Gastrocnemius medialis (tissue), 4 donors: ENCODE measurements at places on chromosomes 3 and 15.

- no peaks in the 10 kb centered on the region for H3K36me3 ChIP-seq
- H3K27ac ChIP-seq: no peak overlapping the region
- no peak overlapping the region for H3K4me3 ChIP-seq
- no peak for DNase-seq
- H3K27me3 ChIP-seq: no peaks in the 10 kb centered on the region
Measured at GRCh38 chr3:45075821-45076625, 49.9 kb downstream of the CLEC3B start.

DNA sequence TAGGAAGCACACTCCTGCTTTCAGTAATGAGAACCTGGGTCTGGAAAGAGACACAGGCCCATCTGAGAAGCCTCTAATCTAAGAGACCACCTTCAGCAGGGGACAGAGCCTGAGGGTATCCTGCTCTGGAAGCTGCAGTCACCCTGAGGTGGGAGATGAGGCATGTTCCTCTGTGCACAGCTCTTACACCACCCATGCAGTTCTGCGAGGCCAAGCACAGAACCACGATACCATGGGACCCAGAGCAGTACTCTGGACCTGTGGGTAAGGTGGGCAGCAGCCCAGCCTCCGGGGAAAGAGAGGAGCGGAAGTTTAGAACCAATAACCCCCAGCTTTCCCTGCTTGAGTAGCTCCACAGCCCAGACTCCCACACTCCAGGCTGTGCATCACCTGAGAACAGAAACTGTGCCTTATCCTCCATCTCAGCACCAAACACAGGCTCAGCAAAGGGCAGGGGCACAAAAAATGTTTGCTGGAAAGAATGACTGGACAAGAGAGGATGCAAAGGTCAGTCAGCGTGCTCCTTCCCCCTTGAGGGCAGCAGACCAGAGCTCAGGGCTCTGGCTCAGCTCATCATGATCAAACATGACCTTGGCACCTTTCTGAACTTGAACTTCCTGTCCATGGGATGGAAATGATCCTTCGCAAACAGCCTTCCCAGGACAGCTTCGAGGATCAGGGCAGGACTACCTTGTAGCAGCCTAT is 43.1 kb downstream of the RBPMS2 start:
- H3K27ac ChIP-seq: no peak overlapping the region
- no peak for DNase-seq
- H3K27me3 ChIP-seq: no peaks in the 10 kb centered on the region
- no peak overlapping the region for H3K4me3 ChIP-seq

DNA sequence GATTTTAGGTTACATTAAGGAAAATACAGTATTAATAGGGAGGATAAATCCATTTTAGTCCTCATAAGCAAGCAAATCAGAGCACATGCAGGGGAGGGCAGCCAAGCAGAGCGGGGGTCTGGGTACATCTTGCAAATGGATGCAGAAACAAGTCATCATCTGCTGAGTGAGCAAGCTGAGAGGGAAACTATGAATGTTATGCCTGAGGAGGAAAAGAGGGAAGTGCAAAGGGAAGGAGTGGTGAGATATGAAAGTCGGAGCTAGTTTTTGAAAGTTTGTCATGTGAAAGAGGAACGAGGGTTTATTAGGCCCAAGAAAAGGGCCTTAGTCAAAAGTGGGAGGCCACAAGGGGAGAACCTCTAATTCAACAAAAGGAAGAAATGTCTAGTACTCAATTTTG is 15.4 kb downstream of the PTX3 start:
- no peaks in the 10 kb centered on the region for H3K4me1 ChIP-seq
- no peak overlapping the region for H3K4me3 ChIP-seq
- no peaks in the 10 kb centered on the region for H3K36me3 ChIP-seq

DNA sequence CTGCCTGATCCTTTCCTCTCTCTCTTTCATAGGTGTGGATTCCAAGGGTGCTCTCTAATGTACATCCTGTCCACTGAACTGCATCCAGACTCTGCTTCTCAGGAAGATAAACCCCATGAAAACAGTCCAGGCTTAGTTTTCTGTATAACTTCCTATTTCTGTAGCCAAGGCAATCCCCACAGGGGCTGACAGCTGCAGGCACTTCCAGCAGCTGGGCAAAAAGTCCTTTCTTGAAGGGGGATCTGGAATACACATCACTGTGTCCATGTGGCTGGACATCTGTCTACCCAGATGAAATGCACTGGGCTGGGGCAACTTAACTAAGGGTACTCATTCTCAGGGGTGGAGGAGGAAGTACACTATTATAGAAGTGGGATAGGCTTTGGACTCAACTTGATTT is 72.2 kb downstream of the NR1D2 start:
- H3K4me1 ChIP-seq: no peaks in the 10 kb centered on the region
- no peaks in the 10 kb centered on the region for H3K36me3 ChIP-seq
- no peaks in the 10 kb centered on the region for H3K27me3 ChIP-seq
- H3K27ac ChIP-seq: no peak overlapping the region

GRCh38 chr15:78211189-78211921 is 23.0 kb downstream of the ACSBG1 start:
- no peak overlapping the region for H3K4me3 ChIP-seq
- no peaks in the 10 kb centered on the region for H3K36me3 ChIP-seq
- DNase-seq: no peak
- H3K27ac ChIP-seq: peak overlapping the region; percentile 75
- H3K4me1 ChIP-seq: peaks cover 76% of the 10 kb centered on the region

GRCh38 chr15:28943146-28943545 is 57.4 kb downstream of the APBA2 start:
- H3K4me3 ChIP-seq: no peak overlapping the region
- H3K36me3 ChIP-seq: no peaks in the 10 kb centered on the region
- no peak overlapping the region for H3K27ac ChIP-seq

GRCh38 chr15:93121107-93121506 is 32.1 kb upstream of the RGMA start:
- H3K27ac ChIP-seq: no peak overlapping the region
- no peaks in the 10 kb centered on the region for H3K36me3 ChIP-seq
- H3K4me1 ChIP-seq: no peaks in the 10 kb centered on the region
- no peaks in the 10 kb centered on the region for H3K27me3 ChIP-seq
- H3K4me3 ChIP-seq: no peak overlapping the region
- no peak for DNase-seq

GRCh38 chr3:2921903-2922302 is 188.3 kb downstream of the IL5RA start:
- no peak for DNase-seq
- H3K36me3 ChIP-seq: no peaks in the 10 kb centered on the region
- H3K4me1 ChIP-seq: no peaks in the 10 kb centered on the region
- no peaks in the 10 kb centered on the region for H3K27me3 ChIP-seq
- no peak overlapping the region for H3K4me3 ChIP-seq

DNA sequence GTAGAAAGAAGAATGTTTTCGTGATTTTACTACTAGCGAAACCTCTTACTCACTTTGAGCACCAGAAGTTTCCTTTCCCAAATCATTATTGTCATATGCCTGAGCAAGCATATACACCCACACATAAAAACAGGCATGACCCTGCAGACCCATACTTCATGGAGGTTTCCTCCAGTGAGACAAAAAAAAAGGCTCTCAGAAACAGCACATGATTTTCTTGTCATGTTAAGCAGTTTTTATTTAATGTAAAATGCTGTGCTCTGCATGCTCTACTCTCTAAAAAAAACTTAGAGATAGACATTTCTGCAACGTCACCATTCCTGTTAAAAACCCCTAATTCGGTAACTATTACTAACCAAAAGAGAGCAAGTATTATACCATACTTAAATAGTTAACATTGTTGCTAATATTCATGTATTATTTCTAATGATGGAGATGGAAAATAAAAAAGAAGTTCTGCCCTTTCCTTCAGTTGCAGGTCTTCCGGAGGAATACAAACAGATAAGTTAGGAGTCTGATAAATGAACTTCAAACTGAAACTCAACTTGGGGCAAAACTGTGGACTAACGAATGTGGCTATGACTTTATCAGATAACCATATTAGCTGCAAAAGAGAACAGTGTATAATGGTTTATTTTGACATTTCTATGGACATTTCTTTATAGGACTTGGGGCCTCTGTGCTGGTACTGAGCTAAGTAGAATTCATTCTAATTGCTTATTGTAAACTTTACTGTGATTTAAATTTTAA is 15.9 kb downstream of the CD200R1 start:
- no peak for DNase-seq
- no peak overlapping the region for H3K4me3 ChIP-seq
- no peaks in the 10 kb centered on the region for H3K4me1 ChIP-seq
- no peak overlapping the region for H3K27ac ChIP-seq
- no peaks in the 10 kb centered on the region for H3K27me3 ChIP-seq
- no peaks in the 10 kb centered on the region for H3K36me3 ChIP-seq

DNA sequence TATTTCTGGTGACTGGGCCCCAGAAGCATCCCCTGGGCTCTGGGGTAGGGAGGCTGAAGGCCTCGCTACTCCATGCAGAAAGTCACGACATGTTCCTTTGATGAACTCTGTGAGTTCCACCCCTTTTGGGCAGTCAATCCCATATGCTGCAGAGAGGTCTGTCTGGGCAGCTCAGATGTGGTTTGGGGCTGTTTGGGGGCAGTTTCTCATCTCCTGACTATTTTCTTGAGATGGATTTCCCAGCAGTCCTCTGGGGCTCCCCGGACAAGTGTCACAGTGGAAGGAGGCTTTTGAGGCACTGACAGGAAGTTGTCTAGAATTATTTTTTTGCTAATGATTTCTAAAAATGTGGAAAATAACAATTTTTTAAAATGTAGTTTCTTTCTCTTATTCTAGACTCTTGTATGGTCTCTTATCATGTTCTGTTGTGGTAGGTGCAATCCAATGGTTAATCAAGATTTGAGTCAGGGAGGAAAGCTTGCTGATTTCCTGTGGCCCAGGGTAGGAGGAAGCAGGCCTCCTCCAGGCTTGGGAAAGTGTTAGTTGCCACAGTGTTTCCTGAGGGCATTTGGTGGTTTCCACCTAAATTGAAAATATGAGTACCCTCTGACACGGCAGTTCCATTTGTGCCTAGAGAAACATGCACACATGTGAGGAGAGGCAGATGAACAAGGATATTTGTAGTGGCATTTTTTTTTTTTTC is 19.9 kb upstream of the TATDN2 start:
- H3K27me3 ChIP-seq: no peaks in the 10 kb centered on the region
- H3K27ac ChIP-seq: no peak overlapping the region
- H3K4me1 ChIP-seq: no peaks in the 10 kb centered on the region
- DNase-seq: no peak

GRCh38 chr3:126284258-126284904 is 72.8 kb downstream of the KLF15 start:
- H3K27ac ChIP-seq: no peak overlapping the region
- no peak overlapping the region for H3K4me3 ChIP-seq
- H3K36me3 ChIP-seq: no peaks in the 10 kb centered on the region
- no peaks in the 10 kb centered on the region for H3K27me3 ChIP-seq
- no peak for DNase-seq

- H3K36me3 ChIP-seq: no peaks in the 10 kb centered on the region
- no peak overlapping the region for H3K4me3 ChIP-seq
- peaks cover 16% of the 10 kb centered on the region for H3K4me1 ChIP-seq
- no peak for DNase-seq
- no peak overlapping the region for H3K27ac ChIP-seq
Measured at GRCh38 chr3:192819001-192819569, 91.7 kb upstream of the FGF12 start.
